ENCODE measurements at places on chromosomes 1 and 21.

- H3K36me3 ChIP-seq = no peaks in the 10 kb centered on the region
- H3K4me1 ChIP-seq = no peaks in the 10 kb centered on the region
- peaks cover 5% of the 10 kb centered on the region for H3K27me3 ChIP-seq
- H3K27ac ChIP-seq = no peak overlapping the region
- no peak for DNase-seq
Measured at GRCh38 chr1:108316545-108316944, 72.7 kb upstream of the NBPF4 start.

GRCh38 chr1:57632401-57632800 lies 208.5 kb upstream of the DAB1 start:
- H3K36me3 ChIP-seq = no peaks in the 10 kb centered on the region
- H3K27me3 ChIP-seq = peaks cover 2% of the 10 kb centered on the region
- no peak for DNase-seq
- H3K4me1 ChIP-seq = no peaks in the 10 kb centered on the region
- H3K4me3 ChIP-seq = no peak overlapping the region
- no peak overlapping the region for H3K27ac ChIP-seq

- peaks cover 25% of the 10 kb centered on the region for H3K4me1 ChIP-seq
- DNase-seq = no peak
- H3K36me3 ChIP-seq = no peaks in the 10 kb centered on the region
- no peak overlapping the region for H3K27ac ChIP-seq
Measured at GRCh38 chr1:153985341-153985912, 712 bp downstream of the RAB13 start.

- no peak overlapping the region for H3K4me3 ChIP-seq
- no peaks in the 10 kb centered on the region for H3K4me1 ChIP-seq
- H3K27me3 ChIP-seq = no peaks in the 10 kb centered on the region
Measured at GRCh38 chr1:185207980-185208602, 51.1 kb downstream of the SWT1 start.

- no peaks in the 10 kb centered on the region for H3K4me1 ChIP-seq
- no peak overlapping the region for H3K27ac ChIP-seq
- no peaks in the 10 kb centered on the region for H3K27me3 ChIP-seq
- H3K36me3 ChIP-seq = peaks cover 69% of the 10 kb centered on the region
- H3K4me3 ChIP-seq = no peak overlapping the region
- DNase-seq = no peak
Measured at GRCh38 chr1:19345391-19345790, 33.3 kb downstream of the SLC66A1 start.

GRCh38 chr1:47682198-47682597 lies 244.4 kb downstream of the FOXD2 start:
- no peaks in the 10 kb centered on the region for H3K36me3 ChIP-seq
- no peak overlapping the region for H3K27ac ChIP-seq
- H3K4me1 ChIP-seq = no peaks in the 10 kb centered on the region
- DNase-seq = no peak

DNA sequence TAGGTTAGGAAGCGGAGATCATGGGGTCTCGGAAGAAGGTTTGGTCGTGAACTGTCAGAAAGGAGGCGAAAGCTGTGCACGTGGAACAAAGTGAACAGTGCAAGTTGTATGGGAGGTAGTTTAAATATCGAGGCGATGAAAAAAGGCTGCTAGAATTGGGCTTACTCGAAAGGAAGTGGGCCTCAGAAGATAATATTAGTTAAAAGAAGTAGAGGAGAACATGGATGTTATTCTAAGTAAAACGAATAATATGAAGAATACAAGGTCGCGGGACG lies 571 bp downstream of the WDR3 start:
- peak overlapping the region; percentile 68 for H3K27ac ChIP-seq
- no peaks in the 10 kb centered on the region for H3K27me3 ChIP-seq
- DNase-seq = no peak

DNA sequence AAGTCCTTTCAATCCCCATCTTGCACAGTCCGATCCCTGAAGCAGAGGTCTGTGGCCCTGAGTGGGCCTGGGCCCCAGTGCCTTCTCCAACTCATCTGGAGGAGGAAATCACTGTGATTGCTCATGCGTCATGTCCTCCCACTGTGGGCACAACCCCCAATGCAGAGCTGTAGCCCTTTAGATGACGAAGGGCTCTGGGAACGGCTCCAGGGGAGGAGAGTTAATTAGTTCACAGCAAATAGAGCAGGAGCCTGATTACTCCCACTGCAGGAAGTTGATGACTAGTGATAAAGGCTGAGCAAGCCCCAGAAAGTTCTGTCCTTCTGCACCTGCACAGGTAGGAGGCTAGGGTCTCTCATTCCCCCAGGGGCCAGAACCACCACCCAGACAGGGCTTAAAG lies 111.5 kb downstream of the CCDC185 start:
- no peak overlapping the region for H3K27ac ChIP-seq
- H3K36me3 ChIP-seq = no peaks in the 10 kb centered on the region
- H3K4me1 ChIP-seq = no peaks in the 10 kb centered on the region
- DNase-seq = no peak
- no peaks in the 10 kb centered on the region for H3K27me3 ChIP-seq

- H3K27ac ChIP-seq = no peak overlapping the region
- no peak overlapping the region for H3K4me3 ChIP-seq
- H3K27me3 ChIP-seq = no peaks in the 10 kb centered on the region
- H3K4me1 ChIP-seq = no peaks in the 10 kb centered on the region
- H3K36me3 ChIP-seq = no peaks in the 10 kb centered on the region
Measured at GRCh38 chr21:19475525-19475924, 1071.9 kb upstream of the TMPRSS15 start.
